Caco-2 (cell line): ENCODE measurements at places on chromosomes 4 and X.

DNA sequence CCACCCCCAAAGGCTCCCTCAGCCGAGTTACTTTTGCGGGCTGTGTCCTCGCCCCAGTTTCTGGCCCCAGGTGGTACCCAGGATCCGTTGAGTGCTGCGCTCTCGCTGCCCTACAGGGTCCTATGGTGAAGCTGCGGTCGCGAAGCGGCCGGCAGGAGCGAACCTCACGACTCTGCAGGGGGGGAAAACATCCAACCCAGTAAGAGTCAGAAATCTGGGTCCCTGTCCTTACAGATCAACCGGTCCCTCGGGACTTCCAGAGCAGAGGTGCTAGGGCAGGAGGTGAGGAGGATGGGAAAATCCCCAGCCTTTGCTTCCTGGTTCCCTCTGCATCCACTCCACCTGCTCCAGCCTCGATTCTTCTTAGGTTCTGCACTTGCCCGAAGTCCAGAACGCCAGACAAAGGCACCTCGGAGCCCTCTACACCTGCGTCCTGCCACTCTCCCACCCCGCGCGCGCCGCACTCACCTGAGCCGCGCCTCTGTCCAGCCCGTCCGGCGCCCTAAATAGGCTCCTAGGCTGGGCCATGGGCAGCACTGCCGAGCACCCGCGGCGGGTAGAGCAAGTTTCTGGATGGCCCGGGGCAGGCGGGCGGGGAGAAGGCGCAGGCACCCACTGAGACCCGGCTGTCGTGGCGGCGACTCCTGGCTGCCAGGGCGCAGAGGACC is at the start of gene HS3ST1:
Gene HS3ST1 (minus strand): TSS at position 664 of the 668 bp plus-strand sequence. CDS start 28,889 bp downstream, outside the sequence.
- no peak for DNase-seq

DNA sequence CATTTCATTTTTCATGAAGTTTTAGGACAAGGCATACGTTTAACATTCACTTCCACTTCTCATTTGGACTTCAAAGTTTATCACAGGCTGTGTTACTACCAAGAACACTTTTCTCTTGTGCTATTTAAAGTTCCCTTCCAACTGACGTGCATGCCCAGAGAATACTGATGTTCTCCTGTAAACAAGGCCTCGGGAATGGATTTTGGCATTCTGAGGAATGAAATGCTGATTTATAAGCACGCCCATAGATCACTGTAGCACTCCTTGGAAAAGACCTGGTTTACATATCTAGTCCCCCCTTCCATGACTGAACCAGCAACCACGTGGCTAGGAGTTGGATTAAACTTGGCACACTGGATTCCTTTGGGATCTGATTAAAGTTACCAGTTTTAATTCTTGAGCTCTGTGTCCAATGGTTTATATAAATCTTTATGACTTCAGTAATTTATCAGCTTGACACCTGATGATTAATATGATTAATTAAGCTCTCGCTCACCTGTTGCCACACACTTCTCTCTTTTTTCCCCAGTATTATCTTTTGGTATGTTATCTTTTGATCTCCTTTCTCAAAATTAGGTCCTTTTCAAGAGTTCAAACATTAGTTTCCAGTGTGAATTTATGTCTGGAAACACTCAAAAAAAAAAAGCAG is 122.4 kb upstream of the HAND2 start:
- DNase-seq: no peak

DNA sequence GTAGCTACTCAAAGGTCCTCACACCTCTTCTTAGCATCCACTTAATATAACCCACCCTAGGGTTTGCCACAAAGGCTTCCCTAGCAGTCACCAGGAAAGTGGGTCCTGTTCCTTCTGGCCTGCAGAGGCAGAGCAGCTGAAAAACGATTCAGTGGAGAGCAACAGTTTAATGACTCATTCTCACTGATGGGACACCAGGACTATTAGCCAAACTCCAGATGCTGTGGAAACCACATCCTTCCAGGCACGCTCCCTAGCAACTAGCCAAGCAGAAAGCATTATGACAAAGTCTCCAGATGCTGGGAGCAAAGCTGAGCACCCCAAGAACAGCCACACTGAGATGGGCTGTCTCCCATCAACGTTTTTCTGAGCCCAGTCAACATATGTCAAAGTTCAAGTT is 30.3 kb upstream of the UTP14A start:
- no peak for DNase-seq

DNA sequence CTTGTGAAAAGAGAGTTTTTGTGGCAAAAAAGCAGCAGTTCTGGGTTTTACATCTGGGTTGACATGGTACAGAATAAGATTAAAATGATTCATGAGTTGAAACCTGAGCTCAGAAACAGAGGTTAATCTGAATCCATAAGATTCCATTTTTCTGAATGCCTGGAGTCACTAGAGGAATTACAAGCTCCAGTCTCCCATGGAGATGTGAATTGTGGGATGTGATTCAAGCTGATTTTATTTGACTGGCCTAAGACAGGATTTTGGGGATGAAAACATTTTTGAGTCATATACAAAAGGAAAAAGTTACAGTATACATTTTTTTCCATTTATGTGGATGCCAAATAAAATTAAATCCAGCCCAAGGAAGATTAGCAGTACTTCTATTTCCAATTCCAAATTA is 161.1 kb downstream of the RBM46 start:
- DNase-seq: no peak
